ENCODE measurements at places on chromosomes 1 and 21.

DNA sequence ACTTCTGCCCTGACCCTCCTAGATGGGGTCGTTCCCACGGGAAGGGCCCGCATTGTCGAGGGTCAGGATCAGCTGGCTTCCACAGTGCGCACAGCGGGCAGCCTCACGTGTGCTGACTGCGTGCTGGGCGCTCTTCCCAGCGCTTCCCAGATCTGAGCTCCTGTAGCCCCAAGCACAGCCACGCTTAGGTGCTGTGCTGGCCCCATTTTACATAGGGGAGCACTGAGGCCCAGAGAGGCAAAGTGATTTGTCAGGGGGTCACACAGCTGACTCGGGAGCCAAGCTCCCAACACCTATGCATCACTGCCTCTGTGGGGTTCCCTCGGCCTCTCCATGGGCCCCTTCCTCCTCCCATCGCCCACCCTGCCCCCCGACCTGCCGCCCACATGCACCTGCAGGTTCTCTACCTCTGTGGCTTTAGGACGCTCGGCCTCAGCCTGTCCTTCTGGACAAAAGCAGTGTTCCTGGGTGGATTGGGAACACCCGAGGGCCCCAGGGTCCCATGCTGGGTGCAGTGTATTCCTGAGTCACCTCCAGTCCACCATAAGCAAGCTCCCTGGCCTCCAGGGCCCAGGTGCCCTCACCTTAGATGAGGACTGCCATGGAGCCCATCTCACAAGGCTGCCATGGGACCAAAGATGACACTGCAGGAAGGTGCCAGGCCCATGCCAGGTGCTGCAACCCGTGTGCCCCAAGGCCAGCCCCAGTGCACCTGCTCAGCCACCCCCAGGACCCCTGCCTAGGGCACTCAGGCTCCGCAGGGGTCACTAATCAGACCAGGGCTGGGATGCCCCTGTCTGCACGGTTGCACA, 23.3 kb downstream of the TFF3 start:
- no peak for DNase-seq

- DNase-seq = no peak
Observed at GRCh38 chr1:90122654-90123340, 127.9 kb downstream of the ZNF326 start.

DNA sequence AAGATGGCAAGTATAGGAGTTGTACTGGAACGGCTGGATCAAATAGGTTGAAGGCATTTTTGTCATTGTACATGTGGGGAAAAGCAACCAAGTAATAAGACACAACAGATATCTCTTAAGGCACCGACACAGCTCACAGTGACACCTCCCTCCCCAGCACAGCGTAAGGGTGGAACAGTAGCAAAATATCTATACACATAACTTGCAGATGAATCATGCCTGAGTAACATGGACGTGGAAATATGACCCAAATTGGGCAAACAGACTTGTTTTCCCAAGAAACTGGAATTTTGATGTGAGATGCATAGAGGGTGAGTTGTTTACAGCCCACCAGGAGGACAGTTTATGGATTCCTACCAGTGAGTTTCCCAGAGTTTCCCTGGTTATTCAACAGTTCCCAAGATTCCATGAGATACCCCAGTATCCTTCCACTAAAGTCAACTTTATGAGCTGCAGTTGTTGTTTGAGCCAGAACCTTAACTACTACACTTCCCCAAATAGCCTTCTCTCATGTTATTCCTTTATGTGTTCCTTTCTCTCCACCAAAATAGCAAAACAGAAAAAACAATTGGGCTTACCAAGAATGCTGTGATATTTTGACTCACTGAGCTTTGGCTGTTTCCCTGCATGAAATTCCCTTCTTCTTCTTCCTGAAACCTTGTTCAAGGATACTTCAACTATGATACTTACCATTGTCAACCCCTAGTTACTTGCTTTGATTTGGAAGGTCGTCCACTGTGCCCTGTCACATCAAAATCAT, 7.1 kb upstream of the DR1 start:
- DNase-seq = no peak

DNA sequence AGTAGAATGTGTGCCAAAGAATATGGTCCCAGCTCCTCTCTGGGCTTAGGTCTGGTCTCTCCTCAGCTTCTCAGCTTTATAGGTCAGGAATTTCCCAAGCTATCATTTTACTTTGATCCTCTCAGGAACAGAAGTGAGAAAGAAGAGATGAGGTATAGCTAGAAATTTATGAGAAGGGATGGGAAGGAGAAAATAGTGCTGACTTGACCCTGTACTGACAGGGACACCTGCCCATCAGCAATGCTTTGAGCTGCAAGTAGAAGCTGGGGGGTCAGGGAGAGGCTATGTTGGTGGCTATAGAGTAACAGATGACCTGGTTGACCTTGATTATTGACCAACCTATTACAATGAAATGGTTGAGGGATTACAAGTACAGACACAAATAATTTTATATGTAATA, 75.0 kb downstream of the XCL2 start:
- DNase-seq = no peak

GRCh38 chr1:222048094-222048595, 306.3 kb upstream of the DUSP10 start:
- DNase-seq = no peak

- DNase-seq = no peak
Observed at GRCh38 chr1:13510499-13510898, 3.3 kb downstream of the LRRC38 start.

DNA sequence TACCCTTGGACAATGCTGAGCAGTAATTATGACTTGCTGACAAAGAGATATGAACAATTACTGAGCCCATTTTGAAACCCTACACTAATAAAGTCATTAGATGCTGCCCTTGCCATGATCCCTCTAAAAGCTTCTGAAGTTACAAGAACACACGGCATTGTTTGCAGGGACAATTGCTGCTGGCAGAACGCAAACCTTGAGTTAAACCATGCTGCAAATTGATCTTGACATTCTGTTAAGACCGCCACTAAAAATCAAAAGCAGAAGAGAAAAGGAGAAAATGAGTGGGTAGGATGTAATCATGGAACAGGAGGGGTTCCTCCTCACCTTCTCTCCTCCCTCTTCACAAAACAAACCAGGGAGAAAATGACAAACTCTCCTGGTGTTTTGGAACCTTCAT, 136.2 kb upstream of the DMRTA2 start:
- no peak for DNase-seq

- no peak for DNase-seq
Observed at GRCh38 chr21:33931799-33932390, 16.3 kb upstream of the ATP5PO start.

GRCh38 chr21:25584833-25585676, 22.2 kb downstream of the MRPL39 start:
- DNase-seq = no peak

- DNase-seq = no peak
Observed at GRCh38 chr21:17911628-17912027, 92.5 kb upstream of the C21orf91 start.

GRCh38 chr1:228316589-228317387, 89.8 kb downstream of the TRIM11 start:
- DNase-seq = no peak

- DNase-seq = no peak
Observed at GRCh38 chr21:40117236-40117635, 250.0 kb downstream of the PCP4 start.

- no peak for DNase-seq
Observed at GRCh38 chr1:212873518-212873917, 15.4 kb downstream of the FLVCR1 start.

GRCh38 chr1:155650231-155650757, 38.3 kb downstream of the YY1AP1 start:
- no peak for DNase-seq

Measured in activated naive CD4-positive, alpha-beta T cell (primary cell).